ENCODE measurements at places on chromosomes 3 and 15. TPM values are rescaled to one million over a fixed set of nuclear protein-coding genes. Genes with fewer than 3 reads are reported as not detected.

DNA sequence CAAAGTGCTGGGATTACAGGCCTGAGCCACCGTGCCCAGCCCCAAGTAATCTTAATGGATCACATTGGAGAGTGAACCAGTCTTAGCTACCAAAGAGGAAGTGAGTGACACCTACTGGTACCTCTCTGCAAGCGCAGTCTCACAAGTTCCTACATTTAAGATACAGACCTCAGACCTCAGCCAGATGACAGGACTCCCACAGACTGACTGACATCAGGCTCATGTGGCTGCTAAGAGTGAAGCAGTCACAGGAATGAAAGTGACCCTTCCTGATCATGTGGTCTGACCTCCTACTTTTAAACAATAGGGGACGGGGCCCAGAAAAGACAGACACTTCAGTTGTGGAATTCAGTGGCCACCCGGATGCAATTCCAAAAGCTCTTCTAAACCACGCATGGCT is 36.3 kb upstream of the GNB5 start:
- H3K4me3 ChIP-seq = no peak overlapping the region
- peaks cover 6% of the 10 kb centered on the region for H3K36me3 ChIP-seq
- H3K27me3 ChIP-seq = no peaks in the 10 kb centered on the region

Gene OTOL1
- total RNA-seq = not detected

Gene CELSR3
- 7.7 TPM for total RNA-seq

DNA sequence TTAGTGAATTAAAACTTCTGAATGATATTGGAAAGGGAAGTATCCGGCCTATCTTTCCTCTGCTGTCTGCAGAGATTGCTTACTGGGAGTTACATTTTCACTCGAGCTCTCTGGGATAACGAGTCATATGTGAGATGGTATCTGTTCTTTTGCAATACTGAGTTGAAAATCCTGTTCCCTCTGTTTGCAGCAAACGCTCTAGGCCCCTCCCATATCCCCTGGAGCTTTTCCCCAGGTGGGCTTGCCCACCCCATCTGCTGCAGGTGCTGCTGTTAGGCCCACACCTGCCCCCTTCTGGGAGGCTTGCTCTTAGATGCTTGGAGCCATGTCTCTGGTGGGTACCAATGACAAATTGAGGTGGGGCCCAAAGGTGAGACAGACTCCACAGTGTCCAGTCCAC is 42.7 kb upstream of the MTMR10 start:
- no peaks in the 10 kb centered on the region for H3K4me1 ChIP-seq
- no peaks in the 10 kb centered on the region for H3K27me3 ChIP-seq
- DNase-seq = no peak
- no peak overlapping the region for H3K4me3 ChIP-seq
- no peaks in the 10 kb centered on the region for H3K36me3 ChIP-seq

Gene DGKG
- 0.46 TPM for total RNA-seq

- H3K4me1 ChIP-seq = no peaks in the 10 kb centered on the region
- H3K4me3 ChIP-seq = no peak overlapping the region
- no peaks in the 10 kb centered on the region for H3K27me3 ChIP-seq
- no peak overlapping the region for H3K27ac ChIP-seq
- H3K36me3 ChIP-seq = no peaks in the 10 kb centered on the region
Measured at GRCh38 chr3:1908651-1909445, 189.8 kb upstream of the CNTN4 start.

DNA sequence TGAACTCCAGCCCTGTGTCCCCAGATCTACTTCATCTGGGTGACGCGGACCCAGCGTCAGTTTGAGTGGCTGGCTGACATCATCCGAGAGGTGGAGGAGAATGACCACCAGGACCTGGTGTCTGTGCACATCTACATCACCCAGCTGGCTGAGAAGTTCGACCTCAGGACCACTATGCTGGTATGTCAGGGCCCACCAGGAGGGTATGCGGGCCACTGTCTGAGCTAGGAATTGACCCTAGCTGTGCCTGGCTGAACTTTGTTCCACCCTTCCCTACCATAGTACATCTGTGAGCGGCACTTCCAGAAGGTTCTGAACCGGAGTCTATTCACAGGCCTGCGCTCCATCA is 24.3 kb downstream of the SHF start:
- H3K36me3 ChIP-seq = no peaks in the 10 kb centered on the region
- no peak overlapping the region for H3K4me3 ChIP-seq
- no peak for DNase-seq
- H3K4me1 ChIP-seq = peaks cover 8% of the 10 kb centered on the region
- H3K27me3 ChIP-seq = no peaks in the 10 kb centered on the region

DNA sequence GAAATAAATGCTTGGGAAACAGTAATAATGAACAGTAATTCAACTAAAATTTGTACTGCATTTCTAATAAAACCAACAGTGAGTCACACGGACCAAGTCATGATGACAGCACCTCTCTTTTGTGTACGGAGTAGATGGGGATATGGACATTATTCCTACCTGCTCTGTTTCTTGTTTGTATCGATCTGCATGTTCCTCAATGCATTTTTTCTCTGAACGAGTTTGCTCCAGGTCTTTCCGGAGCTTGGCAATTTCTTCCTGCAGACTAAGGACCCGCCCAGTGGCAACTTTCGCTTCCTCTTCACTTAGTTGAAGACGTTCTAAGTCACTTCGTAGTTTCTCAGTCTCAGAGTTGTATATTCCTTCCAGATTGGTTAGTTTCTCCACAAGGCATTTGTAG is 74.4 kb upstream of the MYO5C start:
- no peaks in the 10 kb centered on the region for H3K4me1 ChIP-seq
- DNase-seq = no peak
- no peak overlapping the region for H3K4me3 ChIP-seq

GRCh38 chr3:31185062-31185357 is 290.5 kb upstream of the GADL1 start:
- no peak overlapping the region for H3K27ac ChIP-seq
- no peak for DNase-seq
- no peak overlapping the region for H3K4me3 ChIP-seq
- H3K27me3 ChIP-seq = no peaks in the 10 kb centered on the region

Gene CHRM5
- total RNA-seq = not detected

Gene GOLGA8R
- total RNA-seq = 0.80 TPM

DNA sequence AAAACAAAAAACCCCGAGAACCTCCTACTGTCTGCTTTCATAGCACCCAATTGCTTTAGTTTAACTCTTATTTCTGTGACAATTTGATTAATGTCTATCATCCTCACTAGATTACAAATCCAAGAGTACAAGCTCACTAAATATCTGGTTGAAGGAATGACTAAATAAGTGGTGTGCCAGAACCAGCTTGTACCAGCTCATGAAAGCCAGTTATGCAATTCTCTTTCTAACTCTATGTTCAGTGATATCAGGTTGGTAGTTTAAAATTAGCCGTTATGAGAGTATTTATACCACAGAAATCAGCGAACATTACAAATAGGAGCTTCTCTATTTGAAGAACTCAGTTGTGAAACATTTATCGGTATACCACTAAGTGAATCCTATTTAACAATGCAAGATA is 137.2 kb upstream of the MITF start:
- no peak overlapping the region for H3K27ac ChIP-seq
- H3K4me1 ChIP-seq = no peaks in the 10 kb centered on the region
- H3K4me3 ChIP-seq = no peak overlapping the region
- no peaks in the 10 kb centered on the region for H3K36me3 ChIP-seq

GRCh38 chr3:170631755-170632488 is 46.0 kb upstream of the SLC7A14 start:
- H3K4me3 ChIP-seq = no peak overlapping the region
- H3K36me3 ChIP-seq = no peaks in the 10 kb centered on the region
- no peak for DNase-seq

DNA sequence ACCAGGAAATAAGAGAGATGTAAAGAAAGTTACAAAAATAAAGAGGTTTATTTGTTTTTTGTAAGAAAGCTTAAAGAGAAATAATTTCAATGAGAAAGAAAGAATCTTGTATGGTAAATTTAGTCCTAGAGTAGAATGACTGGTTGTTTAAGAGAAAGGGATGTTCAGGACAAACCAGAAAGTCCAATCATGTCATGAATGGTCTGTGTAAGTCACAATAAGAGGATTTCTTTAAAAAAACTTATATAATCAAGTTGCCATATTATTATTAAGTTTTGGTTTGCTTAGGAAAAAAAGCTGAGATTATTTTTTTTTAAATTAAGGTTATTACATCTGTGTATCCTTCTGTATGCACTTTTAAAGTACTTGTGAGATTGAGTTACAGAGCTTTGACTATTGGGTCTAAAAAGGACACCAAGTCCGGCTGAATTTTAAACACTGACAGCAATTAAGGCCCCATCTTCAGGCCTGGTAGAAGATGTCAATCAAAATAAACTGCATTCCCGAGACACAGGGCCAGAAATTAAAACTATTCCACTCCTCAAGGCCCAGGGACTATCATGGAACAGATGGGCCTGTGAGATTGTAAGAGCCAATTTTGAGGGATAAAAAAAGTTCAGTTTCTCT is 12.2 kb downstream of the ERICH6 start:
- H3K4me1 ChIP-seq = no peaks in the 10 kb centered on the region
- DNase-seq = no peak
- no peak overlapping the region for H3K4me3 ChIP-seq
- no peaks in the 10 kb centered on the region for H3K27me3 ChIP-seq
- no peak overlapping the region for H3K27ac ChIP-seq
- H3K36me3 ChIP-seq = no peaks in the 10 kb centered on the region

DNA sequence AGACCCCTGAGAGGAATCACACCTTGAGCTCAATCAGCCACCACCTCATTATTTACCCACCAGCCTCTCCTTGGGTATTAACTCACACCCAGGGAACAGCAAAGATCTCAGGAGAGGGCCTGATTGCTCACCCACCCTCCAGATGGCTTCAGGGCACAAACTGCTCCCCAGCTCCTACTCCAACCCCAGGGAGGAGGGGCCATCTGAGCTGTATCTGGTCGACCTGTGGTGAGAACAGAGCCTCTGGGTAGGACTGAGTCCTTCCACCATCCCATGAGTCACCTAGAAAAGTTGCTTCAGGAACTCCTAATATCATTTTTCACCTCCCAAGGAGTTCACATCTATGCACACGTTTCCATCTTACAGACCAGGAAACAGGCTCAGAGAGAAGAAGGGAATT is 44.8 kb upstream of the HES1 start:
- H3K4me1 ChIP-seq = peaks cover 31% of the 10 kb centered on the region
- no peak for DNase-seq
- H3K27me3 ChIP-seq = no peaks in the 10 kb centered on the region
- no peak overlapping the region for H3K4me3 ChIP-seq
- H3K36me3 ChIP-seq = no peaks in the 10 kb centered on the region

- no peaks in the 10 kb centered on the region for H3K36me3 ChIP-seq
- DNase-seq = no peak
- H3K27me3 ChIP-seq = no peaks in the 10 kb centered on the region
- no peak overlapping the region for H3K4me3 ChIP-seq
Measured at GRCh38 chr3:87996882-87997281, 61.9 kb downstream of the CGGBP1 start.

DNA sequence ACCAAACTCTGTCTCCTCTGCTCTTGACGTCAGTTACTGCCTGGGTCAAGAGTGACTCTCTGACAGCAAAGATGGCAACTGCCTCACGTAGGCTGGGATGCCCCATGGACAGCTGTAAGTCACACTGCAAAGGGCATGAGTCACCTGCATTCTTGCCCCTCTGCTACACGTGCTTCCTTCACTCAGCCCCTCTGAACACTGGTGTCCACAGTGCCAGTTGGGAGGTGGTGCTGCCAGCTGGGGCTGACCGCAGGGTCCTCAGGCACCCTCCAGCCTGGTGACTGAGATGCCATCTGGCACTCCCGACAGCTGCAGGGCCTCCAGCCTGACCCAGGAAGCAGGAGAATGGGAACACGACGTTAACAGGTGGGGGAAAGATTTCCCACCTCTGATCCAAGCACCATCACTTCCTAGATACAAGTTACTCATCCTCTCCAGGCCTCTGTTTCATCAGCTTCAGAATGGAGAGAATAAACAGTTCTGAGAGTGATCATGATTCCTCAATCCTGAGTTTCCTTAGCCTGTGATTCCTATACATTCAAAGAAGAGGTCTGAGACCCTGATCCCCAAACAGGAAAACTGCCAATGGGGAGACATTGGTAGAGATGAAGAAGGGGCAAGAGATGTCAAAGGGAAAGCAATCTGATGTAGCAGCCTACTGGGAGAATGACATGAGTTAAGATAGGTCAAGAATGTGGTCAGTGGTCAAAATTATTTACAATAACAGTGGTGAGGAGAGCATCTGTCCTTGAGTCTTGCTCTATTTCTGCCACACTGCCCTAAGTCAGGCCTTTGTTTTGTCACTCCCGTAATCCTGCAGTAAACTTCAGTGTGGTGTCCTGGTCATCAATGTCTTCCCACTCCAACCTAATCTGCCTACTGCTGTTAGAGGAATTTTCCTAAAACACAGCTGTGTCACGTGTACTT is 86.1 kb upstream of the BCL6 start:
- no peak overlapping the region for H3K4me3 ChIP-seq
- H3K27ac ChIP-seq = no peak overlapping the region
- H3K4me1 ChIP-seq = no peaks in the 10 kb centered on the region
- H3K36me3 ChIP-seq = no peaks in the 10 kb centered on the region
- DNase-seq = no peak

DNA sequence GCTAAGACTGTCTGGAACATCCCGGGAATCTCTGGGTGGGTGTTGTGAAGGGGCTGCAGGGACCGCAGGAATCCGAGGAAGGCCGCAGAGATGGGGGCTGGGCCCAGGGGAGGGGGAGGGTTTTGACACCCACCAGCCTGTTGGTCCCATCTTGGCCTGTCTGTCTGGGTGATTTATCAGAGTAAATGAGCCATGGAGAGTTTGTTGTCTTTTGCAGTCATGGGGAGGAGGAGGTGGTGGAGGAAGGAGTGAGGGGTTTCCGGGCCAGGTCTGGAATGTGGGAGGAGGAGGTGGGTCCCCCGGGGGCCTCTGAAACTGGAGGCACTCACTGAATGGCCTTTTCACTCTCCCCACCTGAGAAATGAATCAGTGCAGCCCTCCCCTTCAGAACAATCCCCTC is 11.5 kb downstream of the SEMA3F start:
- H3K4me3 ChIP-seq = no peak overlapping the region
- no peaks in the 10 kb centered on the region for H3K36me3 ChIP-seq
- no peak for DNase-seq
- no peaks in the 10 kb centered on the region for H3K27me3 ChIP-seq

GRCh38 chr3:130117933-130118332 is 36.3 kb downstream of the ALG1L2 start:
- H3K4me1 ChIP-seq = no peaks in the 10 kb centered on the region
- H3K36me3 ChIP-seq = no peaks in the 10 kb centered on the region
- H3K27me3 ChIP-seq = peaks cover 2% of the 10 kb centered on the region
- H3K27ac ChIP-seq = no peak overlapping the region

Gene SLC15A2
- total RNA-seq = 0.41 TPM

- no peak overlapping the region for H3K4me3 ChIP-seq
- H3K36me3 ChIP-seq = no peaks in the 10 kb centered on the region
- peaks cover 17% of the 10 kb centered on the region for H3K27me3 ChIP-seq
- no peak for DNase-seq
Measured at GRCh38 chr3:132016061-132017041, 18.5 kb downstream of the CPNE4 start.

Gene SCAANT1
- total RNA-seq = not detected

Gene PLA2G4D
- not detected for total RNA-seq

GRCh38 chr3:134353831-134354611 is 20.2 kb downstream of the AMOTL2 start:
- H3K4me3 ChIP-seq = no peak overlapping the region
- no peak for DNase-seq
- peaks cover 18% of the 10 kb centered on the region for H3K36me3 ChIP-seq
- peaks cover 72% of the 10 kb centered on the region for H3K4me1 ChIP-seq
- H3K27ac ChIP-seq = peak overlapping the region; percentile 96

- H3K27ac ChIP-seq = no peak overlapping the region
- H3K36me3 ChIP-seq = no peaks in the 10 kb centered on the region
- no peak for DNase-seq
- no peak overlapping the region for H3K4me3 ChIP-seq
Measured at GRCh38 chr3:67312155-67312554, 314.0 kb downstream of the KBTBD8 start.

Measured in Panc1 (cell line).